ENCODE measurements at places on chromosomes 12 and 14. TPM values are rescaled to one million over a fixed set of nuclear protein-coding genes. Genes with fewer than 3 reads are reported as not detected.

CLEC4D gene
- not detected for total RNA-seq

GPR65 gene
- total RNA-seq: 24.6 TPM

ASCL1 gene
- not detected for total RNA-seq

NFATC4 gene
- 11.3 TPM for total RNA-seq

BBOF1 gene
- 2.1 TPM for total RNA-seq

COL2A1 gene
- 0.14 TPM for total RNA-seq

GON7 gene
- 27.8 TPM for total RNA-seq

CSAD gene
- 45.2 TPM for total RNA-seq

G2E3 gene
- total RNA-seq: 31.6 TPM

ACSM4 gene
- not detected for total RNA-seq

PTPRQ gene
- total RNA-seq: not detected

PTPRB gene
- total RNA-seq: not detected

FITM1 gene
- total RNA-seq: 2.2 TPM

STAB2 gene
- total RNA-seq: not detected

UBE2N gene
- total RNA-seq: 116 TPM

ITGB7 gene
- total RNA-seq: 88.0 TPM

LTB4R gene
- total RNA-seq: 27.1 TPM

DNA sequence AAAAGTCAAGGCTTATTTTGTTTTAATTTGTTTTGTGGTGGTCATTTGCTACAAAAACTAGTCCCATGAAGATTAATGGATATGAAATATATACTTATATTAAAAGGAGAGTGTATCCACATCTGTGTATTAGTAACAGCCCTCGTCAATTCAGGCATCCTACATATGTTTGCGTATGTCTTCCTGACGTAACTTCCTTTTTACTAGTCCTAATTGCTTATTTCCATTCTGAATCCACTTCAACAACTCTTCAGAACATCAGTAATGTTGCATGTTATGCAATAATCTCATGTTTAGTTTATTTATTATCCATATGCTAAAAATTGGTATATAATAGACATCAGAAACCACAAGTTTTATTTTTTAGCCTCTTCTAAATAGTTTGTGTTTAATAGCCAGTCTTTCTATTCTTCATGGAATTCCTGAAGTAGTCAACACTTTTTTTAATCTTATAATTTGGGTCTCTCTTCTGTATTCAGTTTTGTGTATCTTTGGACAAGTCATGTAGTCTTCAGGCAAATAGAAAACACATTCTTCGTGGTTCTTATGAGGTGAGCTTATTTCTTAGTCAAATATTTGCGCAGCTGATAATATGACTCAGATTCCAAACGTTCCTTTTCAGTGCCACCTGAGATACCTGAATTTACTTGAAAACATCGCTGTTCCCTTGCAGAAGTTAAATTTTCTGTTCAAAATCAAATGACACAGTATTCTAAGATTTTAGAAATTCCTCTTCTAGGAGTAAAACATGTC lies 268.6 kb downstream of the CCDC59 start:
- DNase-seq: no peak

DNA sequence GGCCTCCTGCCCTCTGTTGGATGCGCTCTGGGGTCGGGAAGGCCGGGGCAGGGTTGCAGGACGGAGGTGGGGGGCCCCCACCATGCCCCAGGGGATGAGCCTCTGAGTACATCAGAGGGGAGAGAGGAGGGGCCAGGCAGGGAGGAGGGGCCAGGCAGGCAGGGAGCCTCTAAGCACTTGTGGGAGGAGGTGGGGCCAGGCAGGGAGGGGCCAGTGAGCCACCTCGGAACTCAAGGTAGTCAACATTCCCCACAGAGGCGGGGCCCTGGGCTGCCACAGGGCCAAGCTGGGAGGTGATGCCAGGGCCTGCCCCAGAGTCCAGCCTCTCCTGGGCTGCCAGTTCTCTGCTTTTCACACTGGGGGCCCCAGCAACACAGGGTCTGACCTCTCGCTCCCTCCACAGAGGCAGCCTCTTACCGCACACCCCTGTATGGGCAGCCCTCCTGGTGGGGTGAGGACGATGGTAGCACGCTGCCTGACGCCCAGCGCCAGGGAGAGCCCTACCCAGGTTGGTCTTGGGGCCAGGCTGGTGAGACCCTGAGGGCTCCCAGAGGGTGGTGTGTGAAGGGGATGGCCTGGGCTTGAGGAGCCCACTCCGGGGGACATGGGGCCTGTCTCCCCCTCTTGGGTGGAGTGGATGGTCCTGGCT lies 17.4 kb downstream of the CEP170B start:
- no peak for DNase-seq

DNA sequence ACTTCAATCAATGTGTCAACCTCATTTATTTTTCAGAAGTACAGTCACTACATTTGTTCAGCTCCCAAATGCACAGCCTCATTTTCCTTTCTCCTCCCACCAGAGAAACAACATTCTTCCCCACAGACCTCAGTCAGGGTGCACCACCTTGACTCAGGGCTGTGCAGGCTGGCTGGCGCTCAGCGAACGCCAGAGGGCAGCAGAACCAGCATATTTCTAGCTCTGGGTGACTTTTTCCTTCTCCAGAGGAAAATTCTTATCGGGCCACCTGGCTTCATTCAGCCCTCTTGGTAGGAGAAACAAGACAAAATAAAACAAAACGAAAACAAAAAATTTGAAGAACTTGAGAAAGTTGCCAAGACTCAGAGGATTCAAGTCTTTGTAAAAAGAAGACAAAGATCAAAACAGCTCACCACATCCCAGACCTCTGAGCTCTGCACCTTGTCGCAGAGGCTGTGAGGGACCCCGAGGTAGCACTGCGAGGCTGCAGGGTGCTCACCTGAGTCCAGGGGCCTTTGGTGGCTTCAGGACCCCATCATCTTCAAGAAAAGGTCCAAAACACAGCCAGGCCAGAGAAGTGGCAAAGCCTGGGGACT lies 33.7 kb downstream of the PAH start:
- DNase-seq: peak; percentile 33

- peak; percentile 29 for DNase-seq
Observed at GRCh38 chr12:132413931-132414588, 75.9 kb upstream of the FBRSL1 start.

- DNase-seq: no peak
Observed at GRCh38 chr14:27995691-27996090, 770.9 kb upstream of the FOXG1 start.

DNA sequence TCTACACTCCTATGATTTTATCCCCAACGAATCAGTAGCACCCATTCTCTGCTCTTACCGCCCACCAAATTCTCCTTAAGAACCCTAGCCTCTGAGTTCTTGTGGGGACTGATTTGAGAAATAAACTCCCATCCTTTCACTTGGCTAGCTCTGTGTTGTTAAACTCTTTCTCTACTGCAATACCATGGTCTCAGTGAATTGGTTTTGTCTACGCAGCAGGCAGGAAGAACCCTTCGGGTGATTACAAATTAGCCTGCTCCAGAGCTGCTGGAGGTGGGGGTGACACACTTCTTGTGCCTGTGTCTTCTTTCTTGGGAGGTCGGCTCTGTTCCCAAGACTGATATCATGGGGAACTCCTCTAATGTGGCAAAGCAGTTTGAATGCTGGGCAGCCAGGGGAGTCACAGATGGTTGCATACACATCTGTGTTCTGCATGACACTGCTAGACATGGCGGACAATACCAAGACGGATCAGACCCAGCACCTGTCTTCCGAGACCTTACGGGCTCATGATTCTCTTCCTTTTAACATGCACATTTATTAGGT lies 1.6 kb upstream of the C1S start:
- no peak for DNase-seq

- DNase-seq: no peak
Observed at GRCh38 chr12:18522806-18523205, 215.0 kb downstream of the PLCZ1 start.

- DNase-seq: peak; percentile 20
Observed at GRCh38 chr12:104478396-104479122, 21.8 kb downstream of the CHST11 start.

DNA sequence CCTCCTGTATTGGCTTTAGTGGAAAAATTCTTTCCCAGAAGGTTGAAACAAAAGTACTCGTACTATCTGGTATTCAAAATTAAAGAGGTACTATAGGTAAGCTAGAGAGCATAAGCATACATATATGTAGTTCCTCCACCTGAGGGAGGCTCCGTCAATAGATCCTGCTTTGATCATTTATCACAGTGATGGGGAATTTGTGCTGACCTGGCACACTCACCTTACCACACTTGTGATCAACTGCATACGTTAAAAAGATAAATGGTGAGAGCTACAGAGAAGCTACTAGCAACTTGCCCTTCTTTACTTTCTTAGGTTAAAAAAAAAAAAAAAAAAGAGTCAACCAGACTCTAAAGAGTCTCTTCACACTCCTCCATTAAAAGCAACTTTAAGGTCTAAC lies 2.5 kb downstream of the CAPRIN2 start:
- no peak for DNase-seq

- DNase-seq: no peak
Observed at GRCh38 chr14:96408608-96409007, 16.7 kb downstream of the AK7 start.

GRCh38 chr12:46915082-46915481 lies 89.3 kb upstream of the SLC38A4 start:
- no peak for DNase-seq

GRCh38 chr12:31324845-31325523 lies 966 bp downstream of the SINHCAF start:
- DNase-seq: peak; percentile 54

DNA sequence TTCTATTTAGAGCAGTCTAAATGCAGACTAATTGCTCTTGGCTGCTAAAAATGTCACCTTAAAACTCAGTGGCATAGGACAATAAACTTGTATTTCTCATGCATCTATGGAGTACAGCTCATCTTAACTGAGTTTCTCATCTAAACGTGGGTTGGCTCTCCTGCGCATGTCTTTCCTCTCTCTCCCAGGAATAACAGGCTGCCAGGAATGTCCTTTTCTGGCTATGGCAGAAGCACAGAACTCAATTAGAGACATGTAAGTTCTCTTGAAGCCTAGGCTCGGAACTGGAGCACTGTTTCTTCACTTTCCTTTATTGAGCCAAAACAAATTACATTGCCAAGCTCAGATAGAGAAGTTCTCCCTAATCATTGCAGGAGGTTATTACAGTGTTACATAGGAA lies 722.3 kb upstream of the FLRT2 start:
- DNase-seq: no peak

- DNase-seq: no peak
Observed at GRCh38 chr12:126608607-126609175, 1543.5 kb downstream of the AACS start.

GRCh38 chr12:132012919-132013568 lies 63.3 kb downstream of the EP400 start:
- DNase-seq: no peak

DNA sequence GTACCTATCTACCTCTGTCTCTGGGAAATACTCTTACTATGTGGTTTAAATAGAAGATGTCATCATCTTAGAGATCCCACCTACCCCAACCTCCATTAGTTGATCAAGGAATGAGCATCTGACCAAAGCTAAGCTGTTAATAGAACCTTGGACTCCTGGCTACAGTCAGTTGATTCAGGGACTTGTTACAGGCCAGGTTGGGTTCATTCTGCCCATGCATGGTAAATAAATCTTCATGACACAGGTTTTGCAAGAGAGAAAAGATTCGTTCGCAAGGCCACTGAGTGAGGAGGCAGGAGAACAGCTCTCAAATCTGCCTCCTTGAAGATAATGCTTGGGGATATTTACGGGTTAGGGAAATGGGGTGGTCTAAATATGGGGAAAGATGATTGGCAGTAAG lies 19.5 kb downstream of the SDR9C7 start:
- no peak for DNase-seq

DNA sequence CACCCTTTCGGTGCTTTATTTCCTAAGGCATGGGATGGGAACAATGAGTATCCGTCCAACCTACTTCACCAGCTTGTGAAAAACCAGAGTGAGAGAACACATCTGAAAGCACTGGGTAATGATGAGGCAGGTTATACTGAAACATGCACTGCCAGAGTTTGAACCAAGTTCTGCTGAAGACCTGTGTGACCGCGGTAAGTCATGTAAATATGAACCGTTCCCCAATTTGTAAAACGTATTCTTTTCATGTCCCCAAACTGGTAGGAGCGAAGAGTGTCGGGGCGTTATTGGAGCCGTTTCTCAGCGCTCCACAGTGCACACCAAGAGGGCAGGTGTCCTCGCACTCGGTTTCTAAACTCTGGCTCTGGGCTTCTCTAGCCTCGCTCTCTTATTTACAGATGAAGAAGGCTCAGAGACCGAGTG lies 788 bp upstream of the NGDN start:
- DNase-seq: no peak

- no peak for DNase-seq
Observed at GRCh38 chr12:79121486-79121885, 256.9 kb downstream of the SYT1 start.

DNA sequence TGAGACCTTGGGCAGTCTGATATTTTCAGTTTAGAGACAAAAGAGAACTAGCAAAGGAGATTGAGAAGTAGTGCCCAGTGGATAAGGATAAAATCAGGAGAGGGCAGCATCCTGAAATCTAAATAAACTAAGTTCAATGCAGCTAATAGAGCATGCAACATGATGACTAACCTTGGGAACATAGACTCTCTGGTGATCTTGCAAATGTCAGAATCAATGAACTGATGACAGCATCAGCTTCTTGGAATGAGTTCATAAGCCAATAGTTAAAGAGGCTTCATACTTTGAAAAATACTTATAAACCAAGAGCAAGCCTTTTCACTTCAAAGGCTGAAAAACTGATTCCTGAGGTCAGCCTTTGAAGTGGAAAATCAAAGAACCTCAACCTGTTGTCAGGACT lies 8.2 kb downstream of the TAS2R19 start:
- DNase-seq: no peak

DNA sequence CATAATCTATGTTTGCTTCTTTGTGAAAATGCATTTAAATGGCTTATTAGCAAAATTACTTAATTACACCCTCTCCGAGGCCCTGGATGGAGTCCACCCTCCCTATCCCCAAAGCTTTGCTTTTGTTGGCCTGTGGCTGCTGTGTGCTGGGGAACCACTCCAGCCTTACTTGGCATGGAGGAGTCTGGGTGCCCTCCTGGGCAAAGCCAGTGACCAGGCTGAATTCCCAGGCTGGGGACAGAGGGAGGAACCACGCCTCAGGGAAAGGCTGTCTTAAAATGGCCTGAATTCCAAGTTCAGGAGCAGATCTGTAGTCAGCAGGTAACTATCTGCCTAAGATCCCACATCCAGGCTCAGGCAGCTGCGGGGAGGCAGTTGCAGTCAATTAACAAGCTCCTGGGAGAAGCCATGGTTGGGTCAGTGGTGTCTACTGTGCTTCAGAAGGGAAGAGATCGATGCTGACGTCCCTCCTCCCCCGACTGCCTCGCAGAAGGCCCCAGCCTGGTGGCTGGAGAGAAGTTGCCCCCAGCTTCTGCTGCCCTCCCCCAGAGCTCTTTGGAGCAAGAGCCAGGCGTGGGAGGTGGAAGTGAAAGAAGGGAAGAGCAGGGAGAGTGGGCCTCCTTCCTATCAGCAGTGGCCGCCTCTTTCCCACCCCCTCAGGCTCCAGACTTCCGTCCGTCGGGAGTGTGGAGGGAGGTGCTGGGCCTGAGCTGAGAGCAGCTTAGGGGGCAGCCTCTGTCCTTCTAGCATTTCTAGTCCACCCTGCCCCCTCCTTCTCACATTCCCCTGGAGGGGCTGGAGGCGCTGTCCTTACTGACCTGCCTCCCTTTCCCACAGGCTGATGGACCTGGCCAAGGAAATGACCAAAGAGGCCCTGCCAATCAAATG lies 11.3 kb downstream of the VASH1 start:
- no peak for DNase-seq

GRCh38 chr12:85309125-85309566 lies 29.1 kb downstream of the ALX1 start:
- DNase-seq: no peak

GRCh38 chr14:58873228-58873953 lies 235.6 kb downstream of the DACT1 start:
- no peak for DNase-seq

GRCh38 chr14:90603841-90604240 lies 207.0 kb downstream of the CALM1 start:
- DNase-seq: no peak
